IMR-90 (cell line): ENCODE measurements at places on chromosomes 5 and 9. TPM values are rescaled to one million over a fixed set of nuclear protein-coding genes. Genes with fewer than 3 reads are reported as not detected.

The KIF24 gene
- 2.5 and 3.0 TPM in 2 replicates for total RNA-seq

The SPINK13 gene
- not detected in 2 replicates for total RNA-seq

The IFNK gene
- total RNA-seq: not detected in 2 replicates

The AIF1L gene
- total RNA-seq: 0.18 and 0.28 TPM in 2 replicates

The NME5 gene
- under 0.01 and 0.18 TPM in 2 replicates for total RNA-seq

The TAS2R1 gene
- total RNA-seq: not detected in 2 replicates

The GPR151 gene
- total RNA-seq: not detected in 2 replicates

The PCDHA9 gene
- under 0.01 TPM in 2 replicates for total RNA-seq
